Endothelial cell of umbilical vein (primary cell): ENCODE measurements at places on chromosomes 16 and 17. TPM values are rescaled to one million over a fixed set of nuclear protein-coding genes. Genes with fewer than 3 reads are reported as not detected.

- peaks cover 3% of the 10 kb centered on the region for H3K27me3 ChIP-seq
- no peaks in the 10 kb centered on the region for H3K36me3 ChIP-seq
- no peak for DNase-seq
- peaks cover 27% of the 10 kb centered on the region for H3K4me1 ChIP-seq
Measured at GRCh38 chr16:73096510-73096909, 48.6 kb upstream of the ZFHX3 start.

- H3K27ac ChIP-seq: no peak overlapping the region
- H3K4me3 ChIP-seq: no peak overlapping the region
- no peaks in the 10 kb centered on the region for H3K36me3 ChIP-seq
- H3K4me1 ChIP-seq: no peaks in the 10 kb centered on the region
- DNase-seq: no peak
- H3K27me3 ChIP-seq: no peaks in the 10 kb centered on the region
Measured at GRCh38 chr17:8893621-8894201, 26.2 kb upstream of the PIK3R6 start.

The DCTPP1 gene
- polyA plus RNA-seq: 82.0 and 88.6 TPM in 2 replicates

The SLC9A5 gene
- 2.7 and 3.2 TPM in 2 replicates for polyA plus RNA-seq

The CD300H gene
- polyA plus RNA-seq: not detected in 2 replicates

The DYNLRB2 gene
- not detected in 2 replicates for polyA plus RNA-seq

The CDH16 gene
- polyA plus RNA-seq: not detected in 2 replicates
